ENCODE measurements at places on chromosomes 2 and 18.

- DNase-seq = no peak
These were observed 258.5 kb downstream of the PTGR3 start for GRCh38 chr18:74950479-74950878.

DNA sequence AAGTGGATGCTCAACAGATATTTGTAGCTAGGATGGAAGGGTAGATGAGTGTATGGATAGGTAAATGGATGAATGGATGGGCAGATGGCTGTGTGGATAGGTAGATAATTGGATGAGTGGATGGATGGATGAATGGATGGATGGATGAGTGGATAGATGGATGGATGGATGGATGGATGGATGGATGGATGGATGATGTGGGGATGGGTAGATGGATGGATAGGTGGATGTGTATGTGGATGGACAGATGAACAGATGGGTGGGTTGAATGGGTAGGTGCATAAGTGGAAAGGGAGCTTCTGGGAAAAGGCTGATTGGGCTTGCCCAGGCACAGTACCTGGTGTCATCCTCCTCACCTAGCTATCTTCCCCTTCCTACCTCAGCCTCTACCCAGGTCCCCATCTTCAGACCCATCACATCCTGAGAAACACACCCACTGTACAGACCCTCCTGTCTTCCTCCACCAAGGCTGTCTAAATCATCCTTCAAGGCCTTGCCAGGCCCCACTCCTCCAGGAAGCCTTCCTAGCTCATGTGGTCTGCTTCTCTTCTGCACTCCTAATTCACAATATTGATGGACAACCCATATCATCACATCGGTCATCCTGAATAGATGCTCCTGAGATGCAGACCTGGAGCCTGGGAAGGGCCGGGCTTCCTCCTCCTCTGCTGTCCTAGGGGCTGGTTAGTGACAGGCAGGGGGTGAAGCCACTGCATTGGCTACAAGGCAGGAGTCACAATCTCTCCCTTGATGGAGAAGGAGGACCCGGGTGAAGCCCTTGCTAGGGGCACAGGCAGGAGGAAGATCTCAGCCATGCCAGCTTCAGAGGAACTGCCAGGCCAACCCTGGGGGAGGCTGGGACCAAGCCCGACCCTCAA, 49.4 kb downstream of the SMAD7 start:
- DNase-seq = no peak

DNA sequence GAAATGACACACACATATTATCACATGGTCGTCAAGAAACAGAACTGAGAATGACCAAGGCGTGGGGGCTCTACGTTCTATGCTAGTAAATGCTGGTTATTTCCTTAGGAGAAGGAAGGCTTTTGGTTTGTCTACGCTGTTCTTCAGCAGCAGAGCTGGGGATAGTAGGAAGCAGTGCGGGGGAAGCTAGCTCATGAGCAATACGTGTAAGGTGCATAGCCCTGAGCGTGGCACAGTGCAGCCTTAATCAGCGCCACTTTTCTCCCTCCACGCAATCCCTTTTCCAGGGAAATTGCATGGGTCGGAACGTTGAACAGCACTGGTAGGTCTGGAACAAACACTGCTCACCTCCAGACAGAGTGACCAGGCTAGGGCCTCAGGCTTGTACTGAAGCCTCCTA, 199.6 kb upstream of the FBXO11 start:
- DNase-seq = no peak

GRCh38 chr2:44937688-44938240, 3.7 kb upstream of the SIX3 start:
- DNase-seq = peak; percentile 83

DNA sequence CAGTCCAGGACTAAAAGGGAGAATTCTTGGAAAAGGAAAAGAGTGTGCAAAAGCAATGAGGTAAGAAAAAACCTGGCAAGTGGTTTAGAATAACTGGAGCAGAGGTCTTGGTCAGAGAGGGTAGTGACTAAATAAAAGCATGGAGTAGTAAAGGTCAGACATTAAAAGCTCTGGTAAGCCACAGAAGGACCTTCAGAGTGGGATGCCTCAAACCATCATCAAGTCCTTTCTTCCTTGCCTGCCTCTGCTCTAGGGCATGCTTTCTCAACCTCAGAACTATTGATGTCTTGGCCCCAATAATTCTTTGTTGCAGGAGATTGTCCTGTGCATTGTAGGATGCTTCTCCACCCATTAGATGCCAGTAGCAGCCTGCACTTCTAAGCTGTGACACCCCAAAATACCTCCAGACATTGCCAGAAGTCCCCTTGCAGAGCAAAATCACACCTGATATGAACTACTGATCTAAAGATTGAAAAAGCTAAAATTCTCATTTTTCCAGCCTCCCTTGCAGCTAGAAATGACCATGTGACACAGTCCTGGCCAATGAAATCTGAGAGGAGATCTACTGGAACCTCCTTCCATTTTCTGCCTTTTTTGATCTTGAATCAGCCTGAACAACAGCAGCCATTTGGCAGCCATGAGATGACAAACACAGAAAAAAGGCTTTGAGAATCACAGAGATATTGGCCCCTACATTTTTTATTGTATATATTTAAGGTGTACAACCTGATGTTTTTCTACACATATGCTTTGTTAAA, 48.1 kb downstream of the EVA1A start:
- no peak for DNase-seq

GRCh38 chr2:169877398-169877797, 50.1 kb downstream of the UBR3 start:
- DNase-seq = peak; percentile 36

DNA sequence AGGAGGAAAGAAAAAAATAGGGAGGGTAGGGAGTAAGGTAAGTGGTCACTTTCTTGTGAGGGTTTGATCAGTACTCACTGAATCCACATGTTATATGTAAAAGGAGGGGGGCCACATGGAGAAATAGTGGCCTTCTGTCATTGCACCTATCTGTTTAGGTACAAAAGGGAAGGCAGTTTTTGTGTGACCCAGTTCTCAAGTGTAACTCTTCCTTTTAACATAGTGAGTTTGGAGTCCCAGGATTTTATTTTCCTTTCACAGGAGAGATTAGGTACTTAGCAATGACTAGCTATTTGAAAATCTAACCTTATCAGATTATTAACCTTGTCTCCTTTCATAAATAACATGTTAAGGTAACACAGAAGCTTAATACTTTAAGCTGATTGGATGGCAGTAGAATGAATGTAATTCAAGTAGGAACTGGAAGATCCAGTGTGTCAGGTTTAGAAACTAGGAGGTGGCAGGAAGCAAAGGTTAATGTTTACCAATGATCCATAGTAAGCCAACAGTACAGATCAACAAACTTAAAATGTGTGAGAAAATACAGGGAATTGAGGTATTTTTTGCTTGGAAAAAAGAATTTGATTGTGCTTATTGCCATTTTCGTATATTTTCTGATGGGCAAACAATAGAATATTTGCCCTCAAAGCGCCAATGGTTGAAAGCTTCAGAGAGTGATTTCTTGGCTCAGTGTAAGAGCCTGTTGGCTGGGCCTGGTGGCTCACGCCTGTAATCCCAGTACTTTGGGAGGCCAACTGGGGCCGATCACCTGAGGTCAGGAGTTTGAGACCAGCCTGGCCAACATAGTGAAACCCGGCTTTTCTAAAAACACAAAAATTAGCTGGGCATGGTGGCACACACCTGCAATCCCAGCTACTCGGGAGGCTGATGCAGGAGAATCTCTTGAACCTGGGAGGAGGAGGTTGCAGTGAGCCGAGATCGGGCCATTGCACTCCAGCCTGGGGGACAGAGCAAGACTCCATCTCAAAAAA, 11.3 kb downstream of the HNMT start:
- DNase-seq = peak; percentile 85

- no peak for DNase-seq
These were observed 121.0 kb upstream of the SMAD7 start for GRCh38 chr18:49071778-49072177.

GRCh38 chr2:237806334-237806733, 7.8 kb downstream of the RBM44 start:
- DNase-seq = no peak

DNA sequence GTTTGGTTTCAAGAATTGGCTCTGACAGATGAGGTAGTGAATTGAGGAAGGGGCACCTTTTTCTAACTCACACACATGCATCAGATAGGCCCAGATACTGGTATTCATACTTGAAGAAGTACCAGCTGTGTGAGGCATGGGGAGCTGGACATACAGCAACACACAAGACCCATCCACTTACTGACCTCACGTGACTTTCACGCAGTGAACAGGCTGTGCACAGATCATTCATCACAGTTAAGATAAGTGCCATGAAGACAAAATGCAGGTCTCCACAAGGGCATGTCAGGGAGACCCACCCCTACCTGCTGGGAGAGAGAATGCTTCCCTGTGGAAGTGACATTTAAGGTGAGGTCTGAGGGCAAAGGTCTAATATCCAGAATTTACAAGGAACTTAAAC, 38.6 kb downstream of the SP110 start:
- DNase-seq = no peak

- DNase-seq = no peak
These were observed 23.8 kb downstream of the SOWAHC start for GRCh38 chr2:109637749-109638570.

- DNase-seq = no peak
These were observed 175.2 kb downstream of the TGIF1 start for GRCh38 chr18:3624935-3625741.

DNA sequence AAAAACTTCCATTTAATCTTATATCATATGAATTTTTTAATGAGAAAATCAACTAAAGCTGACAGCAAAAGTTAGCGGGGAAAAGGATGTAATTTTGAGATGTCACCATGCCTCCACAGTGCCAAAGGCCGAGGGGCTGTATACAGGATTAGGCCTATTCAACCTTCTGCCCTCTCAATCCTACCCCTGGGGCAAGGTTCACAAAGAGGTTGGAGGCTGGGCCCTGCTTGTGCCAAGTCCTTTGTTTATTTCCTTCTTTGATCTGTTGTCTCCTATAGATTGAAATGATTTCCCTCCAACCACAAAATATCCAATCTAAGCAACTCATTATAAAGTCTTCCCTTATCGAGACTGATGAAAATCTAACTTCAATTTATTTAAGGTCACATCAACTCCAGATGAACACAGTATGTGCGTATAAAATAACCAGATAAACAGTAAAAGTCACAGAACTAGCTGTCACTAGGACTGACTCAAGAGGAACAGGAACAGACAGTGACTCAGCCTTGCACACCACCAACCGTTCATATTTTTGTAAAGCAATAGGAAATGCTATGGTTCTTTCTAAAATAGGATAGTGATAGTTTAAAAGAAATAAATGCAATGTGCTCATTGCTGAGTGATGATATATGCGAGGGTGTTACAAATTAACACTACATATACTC, 95.8 kb downstream of the SLC25A12 start:
- DNase-seq = peak; percentile 20

DNA sequence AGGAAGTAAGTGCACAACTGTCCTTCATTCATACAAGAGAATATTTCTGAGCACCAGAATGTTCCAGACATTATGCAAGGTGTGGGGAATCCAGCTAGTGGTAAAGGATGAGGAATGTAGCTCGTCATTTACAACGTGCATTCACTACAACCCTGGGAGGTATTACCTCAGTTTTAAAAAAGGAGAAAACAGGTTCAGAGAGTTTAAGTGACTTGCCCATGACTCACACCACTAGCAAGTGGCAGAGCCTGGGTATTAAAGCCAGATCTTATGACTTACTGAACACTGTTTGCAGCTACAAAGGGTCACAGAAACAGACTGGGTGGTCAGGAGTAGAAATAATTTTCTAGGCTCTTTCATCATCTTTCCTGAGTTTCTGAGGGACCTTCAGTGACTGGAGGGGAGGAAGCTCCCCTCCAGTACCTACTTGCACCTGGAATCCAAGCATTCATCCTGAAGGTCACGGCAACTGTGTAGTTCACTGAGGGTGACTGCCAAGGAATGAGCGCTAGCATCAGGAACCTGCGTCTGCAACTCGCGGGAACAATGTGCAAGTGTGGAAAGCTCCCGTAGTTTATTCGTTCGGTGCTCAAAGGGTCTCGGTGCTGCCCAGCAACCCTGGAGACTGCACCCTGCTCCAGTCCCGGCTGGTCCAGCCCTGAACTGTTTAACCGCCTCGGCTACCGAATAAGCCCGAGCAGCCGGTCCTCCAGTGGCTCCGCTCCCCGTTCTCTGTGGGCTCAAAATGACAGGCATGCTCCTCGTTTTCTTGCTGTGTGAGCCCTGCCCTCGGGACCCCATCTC, 647 bp downstream of the CCDC121 start:
- DNase-seq = no peak

- no peak for DNase-seq
These were observed 9.3 kb upstream of the SPATA3 start for GRCh38 chr2:230986520-230987136.

- no peak for DNase-seq
These were observed 127.6 kb downstream of the MAPK4 start for GRCh38 chr18:50687491-50687890.

DNA sequence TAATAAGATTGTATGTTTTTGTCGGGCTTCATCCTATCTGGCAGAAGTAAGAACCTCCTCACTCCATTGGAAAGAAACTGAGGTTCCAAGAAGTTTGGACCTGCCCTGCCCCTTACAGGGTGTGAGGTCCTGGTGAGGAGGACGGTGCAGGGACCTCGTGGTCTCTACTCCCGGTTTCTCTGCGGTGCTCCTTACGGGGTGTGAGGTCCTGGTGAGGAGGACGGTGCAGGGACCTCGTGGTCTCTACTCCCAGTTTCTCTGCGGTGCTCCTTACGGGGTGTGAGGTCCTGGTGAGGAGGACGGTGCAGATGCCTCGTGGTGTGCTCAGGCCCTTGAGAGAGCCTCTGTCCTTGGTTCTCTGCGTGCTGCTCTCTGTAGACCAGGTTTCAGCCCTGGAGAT, 5.2 kb downstream of the CTDP1 start:
- no peak for DNase-seq

GRCh38 chr18:37654034-37654433, 88.4 kb upstream of the CELF4 start:
- DNase-seq = no peak

GRCh38 chr2:26855466-26855865, 7.5 kb downstream of the DPYSL5 start:
- DNase-seq = no peak

- no peak for DNase-seq
These were observed 31.9 kb downstream of the PIKFYVE start for GRCh38 chr2:208297961-208298360.

- DNase-seq = no peak
These were observed 929.2 kb upstream of the SOX11 start for GRCh38 chr2:4762951-4763376.

- no peak for DNase-seq
These were observed 658.5 kb downstream of the ARHGAP15 start for GRCh38 chr2:143787674-143788073.

GRCh38 chr2:18046558-18047212, 168.2 kb downstream of the KCNS3 start:
- DNase-seq = no peak

- DNase-seq = no peak
These were observed 292.3 kb upstream of the ID2 start for GRCh38 chr2:8389431-8390108.

- no peak for DNase-seq
These were observed 45.1 kb downstream of the GPD2 start for GRCh38 chr2:156481312-156481711.

GRCh38 chr2:76517574-76517909, 806.8 kb upstream of the GCFC2 start:
- DNase-seq = no peak

GRCh38 chr2:29000481-29000880, 19.4 kb downstream of the TOGARAM2 start:
- DNase-seq = no peak
